Naive thymus-derived CD8-positive, alpha-beta T cell (primary cell): ENCODE measurements at places on chromosomes 11 and 22. TPM values are rescaled to one million over a fixed set of nuclear protein-coding genes. Genes with fewer than 3 reads are reported as not detected.

GRCh38 chr11:59291228-59291627 is 67.5 kb upstream of the OR5AN1 start:
- H3K27ac ChIP-seq: no peak overlapping the region
- H3K4me1 ChIP-seq: no peaks in the 10 kb centered on the region
- peaks cover 3% of the 10 kb centered on the region for H3K27me3 ChIP-seq
- no peak overlapping the region for H3K4me3 ChIP-seq

DNA sequence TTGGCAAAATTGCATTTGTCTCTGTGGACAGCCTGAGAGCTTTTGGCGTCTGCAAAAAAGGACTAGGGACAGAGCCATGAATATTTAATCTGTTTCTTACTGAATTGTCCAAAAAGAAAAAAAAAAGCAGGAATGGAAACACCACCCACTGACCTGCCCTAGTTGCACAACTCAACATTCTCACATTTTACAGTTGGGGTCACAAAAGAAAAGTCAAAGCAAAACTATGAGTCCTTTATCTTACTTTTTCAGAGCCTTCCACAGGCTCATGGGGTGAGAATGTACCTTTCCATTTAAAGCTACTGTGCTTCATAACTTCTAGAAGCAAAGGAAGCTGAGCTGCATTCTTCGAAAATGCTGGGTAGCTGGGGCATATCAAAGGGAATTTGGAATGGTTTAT is 225.7 kb downstream of the FAM76B start:
- H3K36me3 ChIP-seq: peaks cover 3% of the 10 kb centered on the region
- peaks cover 2% of the 10 kb centered on the region for H3K4me1 ChIP-seq
- no peak for DNase-seq
- no peaks in the 10 kb centered on the region for H3K27me3 ChIP-seq
- no peak overlapping the region for H3K27ac ChIP-seq

- H3K36me3 ChIP-seq: no peaks in the 10 kb centered on the region
- H3K27me3 ChIP-seq: no peaks in the 10 kb centered on the region
- H3K27ac ChIP-seq: no peak overlapping the region
- DNase-seq: no peak
- no peaks in the 10 kb centered on the region for H3K4me1 ChIP-seq
These were observed 80.3 kb downstream of the BUD13 start for GRCh38 chr11:116692318-116693101.

DNA sequence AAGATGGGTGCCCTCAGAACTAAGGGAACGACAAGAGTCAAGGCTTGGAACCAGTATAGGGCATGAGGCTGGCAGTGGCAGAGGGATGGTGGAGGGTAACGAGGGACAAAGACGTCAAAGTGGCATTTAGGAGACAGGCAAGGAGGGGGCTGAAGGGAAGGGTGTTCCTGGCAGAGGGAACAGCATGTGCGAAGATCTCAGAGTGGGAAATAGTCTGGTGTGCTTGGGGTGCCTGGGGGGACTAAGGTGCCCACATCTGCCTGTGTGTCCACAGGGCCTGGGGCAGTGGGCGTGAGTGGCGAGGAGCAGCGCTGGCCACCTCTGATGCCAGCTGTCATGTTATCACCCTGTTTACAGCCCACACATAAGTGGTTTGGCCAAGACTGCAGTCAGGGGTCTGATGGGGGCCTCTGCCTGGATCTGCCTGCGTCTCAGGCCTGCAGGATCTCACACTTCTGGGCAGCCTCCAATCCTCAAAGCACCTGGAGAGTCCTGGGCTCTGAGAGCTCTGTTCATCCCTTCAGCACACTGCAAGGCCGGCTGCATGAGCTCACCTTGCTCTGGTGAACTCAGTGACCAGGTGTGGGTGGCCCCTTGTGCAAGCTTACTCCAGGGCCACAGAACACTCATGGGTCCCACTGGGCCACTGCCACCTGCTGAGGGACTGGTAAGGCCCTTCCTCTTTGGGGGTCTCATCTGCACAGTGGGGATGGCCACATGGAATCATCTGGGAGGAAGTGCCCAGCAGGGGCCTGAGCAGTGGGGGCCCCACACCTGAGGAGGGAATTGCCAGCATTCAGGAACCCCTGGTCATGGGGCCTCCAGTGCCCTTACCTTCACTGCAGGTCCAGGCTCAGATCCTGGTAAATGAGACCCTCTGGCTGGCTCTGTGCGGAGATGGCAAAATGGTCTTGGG is 89.7 kb upstream of the SHISAL1 start:
- H3K27me3 ChIP-seq: peaks cover 2% of the 10 kb centered on the region
- no peak for DNase-seq
- H3K36me3 ChIP-seq: no peaks in the 10 kb centered on the region
- H3K4me1 ChIP-seq: peaks cover 4% of the 10 kb centered on the region

DNA sequence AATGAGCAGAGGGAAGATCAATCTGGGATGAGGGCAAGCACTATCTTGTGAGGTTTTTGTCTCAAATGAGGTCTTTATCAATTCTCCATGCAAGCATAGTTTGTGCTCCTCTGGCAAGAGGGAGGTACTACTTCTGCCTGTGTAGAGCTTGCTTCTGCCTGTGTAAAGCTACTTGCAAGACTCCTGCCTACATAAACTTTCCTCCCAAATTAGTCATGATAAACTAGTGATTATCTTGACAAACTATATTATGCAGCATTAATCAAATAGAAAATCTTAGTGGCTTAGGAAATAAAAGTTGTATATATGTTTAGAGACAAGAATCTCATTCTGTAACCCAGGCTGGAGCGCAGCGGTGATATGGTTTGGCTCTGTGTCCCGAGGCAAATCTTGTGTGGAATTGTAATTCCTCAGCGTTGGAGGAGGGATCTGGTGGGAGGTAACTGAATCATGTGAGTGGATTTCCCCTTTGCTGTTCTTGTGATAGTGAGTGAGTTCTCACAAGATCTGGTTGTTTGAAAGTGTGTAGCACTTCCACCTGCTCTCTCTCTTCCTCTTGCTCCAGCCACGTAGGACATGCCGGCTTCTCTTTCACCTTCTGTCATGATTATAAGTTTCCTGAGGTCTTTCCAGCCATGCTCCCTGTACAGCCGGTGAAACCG is 8.0 kb upstream of the MMP10 start:
- no peak overlapping the region for H3K27ac ChIP-seq
- DNase-seq: no peak
- H3K36me3 ChIP-seq: no peaks in the 10 kb centered on the region
- no peaks in the 10 kb centered on the region for H3K4me1 ChIP-seq
- H3K27me3 ChIP-seq: peaks cover 7% of the 10 kb centered on the region
- no peak overlapping the region for H3K4me3 ChIP-seq

- no peak for DNase-seq
- peaks cover 9% of the 10 kb centered on the region for H3K4me1 ChIP-seq
- H3K27ac ChIP-seq: no peak overlapping the region
- peaks cover 9% of the 10 kb centered on the region for H3K27me3 ChIP-seq
These were observed 20.9 kb downstream of the NCF4 start for GRCh38 chr22:36881504-36882245.

- no peak overlapping the region for H3K27ac ChIP-seq
- no peaks in the 10 kb centered on the region for H3K36me3 ChIP-seq
- no peak overlapping the region for H3K4me3 ChIP-seq
- H3K4me1 ChIP-seq: peaks cover 40% of the 10 kb centered on the region
These were observed 4.5 kb downstream of the GGT5 start for GRCh38 chr22:24240381-24240780.

DNA sequence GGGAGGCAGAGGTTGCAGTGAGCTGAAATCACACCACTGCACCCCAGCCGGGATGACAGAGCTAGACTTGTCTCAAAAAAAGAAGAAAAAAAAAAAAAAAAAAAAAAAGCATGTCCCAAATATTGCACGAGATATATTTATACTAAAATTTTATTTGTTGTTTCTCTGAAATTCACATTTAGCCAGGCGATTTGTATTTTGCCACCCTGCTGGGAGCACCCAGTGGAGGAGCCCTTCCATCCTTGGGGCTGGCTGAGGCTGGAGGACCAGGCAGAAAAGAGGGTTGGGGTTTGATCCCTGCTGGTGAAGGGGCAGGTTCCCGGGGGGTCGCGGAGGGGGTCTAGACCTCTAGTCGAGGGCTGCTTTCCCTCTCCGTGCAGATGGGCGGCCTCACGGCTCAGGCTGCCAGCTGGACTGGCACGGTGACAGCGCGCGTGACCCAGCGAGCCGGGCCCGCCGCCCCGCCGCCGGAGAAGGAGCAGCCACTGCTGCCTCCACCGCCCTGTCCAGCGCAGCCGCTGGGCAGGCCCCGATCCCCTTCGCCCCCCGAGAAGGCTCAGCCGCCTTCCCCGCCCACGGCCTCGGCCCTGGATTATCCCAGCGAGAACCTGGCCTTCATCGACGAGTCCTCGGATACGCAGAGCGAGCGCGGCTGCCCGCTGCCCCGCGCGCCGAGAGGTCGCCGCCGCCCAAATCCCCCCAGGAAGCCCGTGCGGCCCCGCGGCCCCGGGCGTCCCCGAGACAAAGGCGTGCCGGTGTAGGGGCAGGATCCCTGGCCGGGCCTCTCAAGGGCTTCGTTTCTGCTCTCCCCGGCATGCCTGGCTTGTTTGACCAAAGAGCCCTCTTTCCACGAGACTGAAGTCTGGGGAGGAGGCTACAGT is 952 bp upstream of the CATSPERZ start:
- H3K4me1 ChIP-seq: peaks cover 13% of the 10 kb centered on the region
- peaks cover 32% of the 10 kb centered on the region for H3K27me3 ChIP-seq
- H3K27ac ChIP-seq: peak overlapping the region; percentile 81

DNA sequence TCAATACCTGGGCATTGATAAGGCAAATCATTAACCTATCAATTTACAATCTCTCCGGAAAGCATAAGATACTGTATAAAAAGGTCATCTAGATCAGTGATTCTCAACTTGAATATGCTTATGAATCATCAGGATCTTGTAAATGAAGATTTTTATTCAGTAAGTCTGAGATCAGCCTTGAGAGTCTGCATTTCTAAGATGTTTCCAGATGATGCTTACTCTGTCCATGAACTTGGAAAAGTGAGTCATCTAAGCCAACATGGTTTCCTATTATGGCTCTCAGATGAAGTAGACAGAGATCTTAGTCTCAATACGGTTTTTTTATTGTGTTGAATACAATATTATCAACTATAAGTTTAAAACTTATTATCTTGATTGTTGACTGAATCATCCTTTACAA is 226.4 kb upstream of the KIRREL3 start:
- DNase-seq: no peak
- no peaks in the 10 kb centered on the region for H3K27me3 ChIP-seq
- no peak overlapping the region for H3K27ac ChIP-seq
- H3K4me3 ChIP-seq: no peak overlapping the region
- H3K4me1 ChIP-seq: no peaks in the 10 kb centered on the region
- no peaks in the 10 kb centered on the region for H3K36me3 ChIP-seq

DNA sequence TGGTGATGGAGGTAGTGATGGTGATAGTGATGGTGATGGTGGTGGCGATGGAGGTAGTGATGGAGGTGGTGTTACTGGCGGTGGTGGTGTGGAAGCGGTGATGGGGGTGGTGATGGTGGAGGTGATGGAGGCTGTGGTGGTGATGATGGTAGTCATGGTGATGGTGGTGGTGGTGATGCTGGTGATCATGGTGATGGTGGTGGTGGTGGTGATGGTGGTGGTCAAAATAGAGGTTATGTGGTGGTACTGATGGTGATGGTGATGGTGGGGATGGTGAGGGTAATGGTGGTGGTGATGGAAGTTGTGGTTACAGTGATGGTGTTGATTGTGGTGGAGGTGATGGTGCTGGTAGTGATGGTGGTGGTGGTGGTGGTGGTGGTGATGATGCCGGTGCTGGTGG is 199.2 kb downstream of the IGLL1 start:
- no peak overlapping the region for H3K4me3 ChIP-seq
- H3K4me1 ChIP-seq: no peaks in the 10 kb centered on the region
- no peak overlapping the region for H3K27ac ChIP-seq

GRCh38 chr11:19281041-19281440 is 40.3 kb upstream of the E2F8 start:
- no peaks in the 10 kb centered on the region for H3K27me3 ChIP-seq
- H3K36me3 ChIP-seq: no peaks in the 10 kb centered on the region
- peaks cover 8% of the 10 kb centered on the region for H3K4me1 ChIP-seq
- no peak overlapping the region for H3K4me3 ChIP-seq

DNA sequence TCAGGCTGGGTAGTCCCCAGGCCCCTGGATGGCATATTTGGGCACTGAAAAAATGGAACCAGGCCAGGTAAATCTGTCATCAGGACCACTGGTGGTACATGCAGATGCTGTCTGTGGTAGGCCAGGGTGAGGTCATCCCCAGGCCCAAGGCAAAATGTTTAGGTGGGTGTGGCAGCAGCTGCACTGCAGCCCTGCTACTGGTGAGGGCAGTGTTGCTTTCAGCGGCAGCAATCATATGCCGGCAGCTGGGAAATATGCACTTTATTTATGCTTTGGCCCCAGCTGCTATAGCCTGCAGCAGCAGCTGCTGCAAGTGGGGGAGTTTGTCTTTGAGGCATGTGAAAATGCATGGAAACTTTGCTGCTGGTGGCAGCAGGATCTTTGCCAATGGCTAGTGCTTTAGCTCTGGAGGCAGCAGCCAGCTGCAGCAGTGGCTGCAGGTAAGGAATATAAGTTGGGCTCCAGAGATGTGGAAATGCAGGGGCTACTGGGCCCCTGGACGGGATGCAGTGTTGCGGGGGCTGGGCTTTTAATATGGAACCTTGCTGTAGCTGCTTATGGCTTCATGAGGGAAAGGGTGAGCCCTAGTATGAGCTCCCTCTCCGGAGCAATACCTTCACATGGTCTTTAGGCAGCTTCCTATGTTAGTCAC is 365.7 kb upstream of the CADM1 start:
- no peaks in the 10 kb centered on the region for H3K36me3 ChIP-seq
- no peak overlapping the region for H3K27ac ChIP-seq
- no peak for DNase-seq
- peaks cover 5% of the 10 kb centered on the region for H3K4me1 ChIP-seq
- no peak overlapping the region for H3K4me3 ChIP-seq
- peaks cover 6% of the 10 kb centered on the region for H3K27me3 ChIP-seq

DNA sequence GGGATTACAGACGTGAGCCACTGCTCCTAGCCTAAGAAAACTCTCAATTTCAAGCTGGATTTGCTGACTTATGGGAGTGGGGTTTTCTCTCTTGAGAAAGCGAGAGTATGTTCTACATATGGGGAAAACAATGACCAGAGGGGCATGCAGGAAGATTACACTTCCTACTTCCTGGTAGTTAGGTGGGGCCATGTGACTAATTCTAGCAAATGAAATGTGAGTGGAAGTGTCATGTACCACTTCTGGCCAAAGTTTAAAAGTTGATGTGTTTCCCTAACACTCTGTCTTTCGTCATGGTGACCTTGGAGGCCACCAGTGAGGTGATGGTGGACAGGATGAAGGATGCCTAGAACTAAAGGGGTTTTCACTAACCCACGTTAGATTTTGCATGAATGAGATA is 50.5 kb downstream of the PARVG start:
- H3K4me3 ChIP-seq: no peak overlapping the region
- no peaks in the 10 kb centered on the region for H3K36me3 ChIP-seq
- DNase-seq: no peak
- no peaks in the 10 kb centered on the region for H3K4me1 ChIP-seq

- H3K27ac ChIP-seq: no peak overlapping the region
- peaks cover 7% of the 10 kb centered on the region for H3K36me3 ChIP-seq
- no peaks in the 10 kb centered on the region for H3K27me3 ChIP-seq
- H3K4me3 ChIP-seq: no peak overlapping the region
- peaks cover 14% of the 10 kb centered on the region for H3K4me1 ChIP-seq
- no peak for DNase-seq
These were observed 4.6 kb downstream of the AP5B1 start for GRCh38 chr11:65776196-65776595.

The PLEKHB1 gene
- 155 TPM for polyA plus RNA-seq

The RIMBP3C gene
- 0.39 TPM for polyA plus RNA-seq

The KCNE3 gene
- polyA plus RNA-seq: not detected

The MPEG1 gene
- polyA plus RNA-seq: not detected

The KCNJ11 gene
- polyA plus RNA-seq: not detected

The APOBEC3H gene
- polyA plus RNA-seq: not detected
